NCI-H226 (cell line): ENCODE measurements at places on chromosomes 7 and 10.

DNA sequence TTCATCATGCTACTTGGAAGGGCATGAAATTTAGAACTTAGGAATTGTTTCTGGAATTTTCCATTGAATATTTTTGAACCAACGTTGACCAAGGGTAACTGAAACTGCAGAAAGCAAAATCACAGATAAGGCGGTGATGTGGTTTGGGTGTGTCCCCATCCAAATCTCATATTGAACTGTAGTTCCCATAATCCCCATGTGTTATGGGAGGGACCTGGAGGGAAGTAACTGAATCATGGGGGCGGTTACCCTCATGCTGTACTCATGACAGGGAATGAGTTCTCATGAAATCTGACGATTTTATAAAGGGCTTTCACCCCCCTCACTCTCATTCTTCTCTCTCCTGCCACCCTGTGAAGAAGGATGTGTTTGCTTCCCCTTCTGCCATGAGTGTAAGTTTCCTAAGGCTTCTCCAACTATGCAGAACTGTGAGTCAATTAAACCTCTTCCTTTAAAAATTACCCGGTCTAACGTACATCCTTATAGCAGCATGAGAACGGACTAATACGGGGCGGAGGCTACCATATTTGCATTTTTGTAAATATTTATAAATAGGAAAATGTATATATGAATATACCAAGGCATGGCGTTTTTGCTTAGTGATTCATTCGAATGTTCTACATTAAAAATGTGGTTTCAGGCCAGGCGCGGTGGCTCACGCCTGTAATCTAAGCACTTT, 12.4 kb downstream of the NMT2 start:
- peak; percentile 28 for DNase-seq

GRCh38 chr10:12564173-12564572, 214.8 kb downstream of the CAMK1D start:
- DNase-seq, result no peak

DNA sequence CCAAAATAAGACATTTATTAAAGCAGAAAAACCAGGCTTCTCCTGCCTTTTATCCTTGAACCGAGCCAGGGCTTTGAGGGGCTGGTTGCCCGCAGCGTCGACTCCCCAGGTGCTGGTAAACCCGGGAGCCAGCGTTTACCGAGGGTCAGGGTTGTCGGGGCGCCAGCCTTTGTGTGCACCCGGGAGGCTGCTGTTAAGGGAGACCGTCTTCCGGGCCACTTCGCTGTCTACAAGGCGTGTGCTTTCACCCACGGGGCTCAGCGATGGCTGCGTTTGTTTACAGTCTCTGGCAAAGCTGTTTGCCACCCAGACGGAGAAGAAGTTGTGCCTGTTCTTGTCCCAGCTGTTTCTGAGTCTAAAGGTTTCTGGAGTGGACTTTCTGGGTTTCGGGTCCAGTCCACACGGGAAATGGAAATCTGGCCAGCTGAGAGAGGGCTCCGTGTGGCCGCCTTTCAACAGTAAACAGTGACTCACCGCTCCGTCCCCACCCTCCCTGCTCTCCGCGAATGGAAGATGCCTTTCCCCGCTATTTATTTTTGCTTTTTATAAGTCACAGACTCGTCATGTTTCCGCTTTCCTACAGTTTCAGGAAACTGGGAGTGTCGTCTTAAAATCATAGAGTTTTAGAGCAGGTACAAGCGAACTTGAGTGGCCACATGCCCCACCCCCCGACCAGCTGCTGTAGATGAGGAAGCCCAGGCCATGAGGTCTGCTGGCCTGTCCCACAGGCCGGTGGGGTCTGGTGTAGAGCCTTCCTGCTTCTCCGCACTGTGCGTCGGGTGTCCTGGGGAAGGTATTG, 2.2 kb downstream of the MAFK start:
- peak; percentile 96 for DNase-seq

DNA sequence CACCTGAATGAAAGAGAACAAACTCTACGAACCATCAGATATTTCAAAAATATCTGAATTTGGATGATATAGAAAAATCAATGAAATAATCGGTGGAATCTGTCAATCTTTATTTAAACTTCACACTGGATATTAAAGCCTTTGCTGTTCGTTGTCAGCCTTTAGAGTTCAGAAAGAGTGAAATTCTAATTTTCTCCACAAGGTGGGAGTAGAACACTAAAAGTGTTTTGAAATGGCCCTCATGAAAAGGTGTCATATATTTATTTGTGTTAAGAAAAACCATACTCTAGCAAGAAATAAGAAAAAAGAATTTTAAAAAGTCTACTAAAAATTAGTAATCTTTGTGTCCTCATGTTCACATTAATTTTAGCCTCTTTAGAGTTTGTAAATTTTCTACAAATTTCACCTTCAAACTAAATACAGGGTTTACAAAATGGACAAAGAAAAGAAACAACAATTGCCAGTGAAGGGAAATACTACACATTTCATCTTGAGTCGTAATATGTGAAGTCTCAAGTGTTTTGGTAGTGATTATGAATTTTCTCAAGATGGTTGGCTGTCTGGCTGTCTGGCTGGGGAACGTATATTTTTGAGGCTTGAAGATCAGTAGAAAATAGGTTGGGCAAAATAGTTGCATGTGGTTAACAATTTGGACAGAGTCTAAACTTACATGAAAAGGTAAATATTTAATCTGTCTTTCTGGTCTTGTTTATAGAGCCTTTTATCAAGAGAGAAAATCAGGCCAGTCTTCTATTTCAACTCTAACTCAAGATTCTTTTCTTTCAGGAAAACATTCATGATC, 43.7 kb downstream of the DNAJB9 start:
- DNase-seq, result no peak

DNA sequence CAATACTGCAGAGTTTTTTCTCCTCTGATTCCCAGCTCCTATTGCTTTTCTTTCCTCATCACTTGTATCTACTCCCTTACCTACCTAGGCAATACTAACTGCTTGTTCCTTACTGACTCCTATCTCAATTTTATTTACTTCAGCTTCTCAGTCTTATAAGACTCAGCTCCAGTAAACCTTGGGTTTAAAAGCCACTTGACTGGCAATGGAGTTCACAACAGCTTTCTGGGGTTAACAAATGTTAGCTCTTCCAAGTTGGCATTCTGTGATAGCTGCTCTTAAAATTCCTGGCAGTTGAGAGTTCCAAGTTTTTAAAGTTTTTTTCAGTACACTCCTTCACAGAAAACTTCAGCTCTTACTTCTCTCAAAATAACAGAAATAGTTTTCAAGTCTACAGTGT, 14.2 kb downstream of the ATAD1 start:
- DNase-seq, result no peak

GRCh38 chr10:43202657-43203447, 64.0 kb downstream of the RASGEF1A start:
- DNase-seq, result peak; percentile 12

- no peak for DNase-seq
These were observed 291.8 kb downstream of the AHR start for GRCh38 chr7:17590221-17590620.

GRCh38 chr7:98879198-98879978, 1.1 kb downstream of the TRRAP start:
- DNase-seq, result no peak

GRCh38 chr7:155003092-155003375, at the start of gene PAXIP1:
Gene PAXIP1, minus strand, starts transcription at chr7:155003124. Its CDS starts 195 bp downstream, at chr7:155002929.
- no peak for DNase-seq

DNA sequence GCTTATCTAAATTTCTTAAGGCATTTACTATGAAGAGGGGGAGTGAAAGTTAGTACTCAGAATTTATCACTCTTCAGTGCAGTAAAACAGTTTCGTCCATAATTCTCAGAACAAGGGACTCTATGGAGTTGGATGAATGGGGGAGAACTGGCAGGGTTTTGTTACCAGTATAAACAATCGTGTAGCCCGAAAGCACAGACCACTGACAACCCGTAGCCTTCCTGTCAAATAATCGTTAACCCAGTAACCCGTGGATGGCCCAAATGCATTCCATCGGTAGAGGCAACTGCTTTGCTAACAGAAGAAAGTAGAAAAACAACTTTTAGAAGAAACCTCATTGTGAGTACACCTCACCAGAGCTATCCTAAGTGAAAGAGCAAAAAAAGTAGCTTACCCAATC, 583.9 kb downstream of the NXPH1 start:
- no peak for DNase-seq

DNA sequence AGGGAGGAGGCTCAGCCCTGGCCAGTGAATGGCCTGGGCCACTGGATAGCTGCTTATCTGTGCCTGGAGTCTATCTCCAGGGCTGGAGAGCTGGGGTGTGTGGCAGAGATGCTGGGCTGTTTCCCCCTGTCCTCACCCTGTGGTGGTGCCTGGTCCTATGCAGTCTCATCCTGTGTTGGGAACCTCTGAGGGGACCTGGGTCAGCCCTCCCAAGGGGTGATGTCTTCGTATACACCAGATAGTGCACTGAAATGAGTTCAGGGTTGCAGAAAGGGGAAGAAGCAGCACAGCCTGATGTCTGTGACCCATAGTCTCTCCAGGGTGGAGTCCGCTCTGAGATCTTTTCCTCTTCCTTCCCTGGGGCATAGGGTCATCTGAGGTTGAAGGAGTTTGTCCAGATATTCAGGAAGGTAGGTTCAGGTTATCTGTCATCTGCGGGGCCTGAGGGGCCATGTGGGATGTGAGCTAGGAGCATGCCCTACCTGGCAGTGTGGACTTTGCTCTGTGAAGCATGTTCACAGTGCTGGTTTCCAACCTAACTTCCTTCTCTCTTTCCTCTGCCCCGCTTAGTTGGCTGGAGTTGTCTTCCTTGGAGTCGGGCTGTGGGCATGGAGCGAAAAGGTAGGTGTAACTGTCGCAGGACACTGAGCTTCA, 33.4 kb upstream of the SH2D4B start:
- no peak for DNase-seq

DNA sequence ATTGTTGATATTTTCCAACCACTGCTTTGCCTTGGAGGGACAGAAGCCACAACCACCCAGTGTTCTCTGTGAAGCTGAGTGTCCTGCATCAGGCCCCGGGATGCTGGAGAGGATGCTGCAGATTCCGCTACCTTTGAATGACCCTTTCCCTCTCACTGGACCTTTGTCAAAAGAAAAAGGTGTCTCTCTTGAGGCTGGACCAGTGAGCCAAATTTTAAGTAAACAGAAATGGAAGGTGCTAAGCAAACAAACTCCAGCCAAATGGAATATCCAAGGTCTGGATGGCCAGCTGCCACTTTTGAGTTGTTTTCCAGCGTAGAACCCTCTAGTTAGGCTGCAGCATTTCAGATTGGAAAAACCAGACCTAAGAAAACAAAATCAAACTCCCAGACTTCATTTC, 145.5 kb downstream of the TRIL start:
- no peak for DNase-seq

DNA sequence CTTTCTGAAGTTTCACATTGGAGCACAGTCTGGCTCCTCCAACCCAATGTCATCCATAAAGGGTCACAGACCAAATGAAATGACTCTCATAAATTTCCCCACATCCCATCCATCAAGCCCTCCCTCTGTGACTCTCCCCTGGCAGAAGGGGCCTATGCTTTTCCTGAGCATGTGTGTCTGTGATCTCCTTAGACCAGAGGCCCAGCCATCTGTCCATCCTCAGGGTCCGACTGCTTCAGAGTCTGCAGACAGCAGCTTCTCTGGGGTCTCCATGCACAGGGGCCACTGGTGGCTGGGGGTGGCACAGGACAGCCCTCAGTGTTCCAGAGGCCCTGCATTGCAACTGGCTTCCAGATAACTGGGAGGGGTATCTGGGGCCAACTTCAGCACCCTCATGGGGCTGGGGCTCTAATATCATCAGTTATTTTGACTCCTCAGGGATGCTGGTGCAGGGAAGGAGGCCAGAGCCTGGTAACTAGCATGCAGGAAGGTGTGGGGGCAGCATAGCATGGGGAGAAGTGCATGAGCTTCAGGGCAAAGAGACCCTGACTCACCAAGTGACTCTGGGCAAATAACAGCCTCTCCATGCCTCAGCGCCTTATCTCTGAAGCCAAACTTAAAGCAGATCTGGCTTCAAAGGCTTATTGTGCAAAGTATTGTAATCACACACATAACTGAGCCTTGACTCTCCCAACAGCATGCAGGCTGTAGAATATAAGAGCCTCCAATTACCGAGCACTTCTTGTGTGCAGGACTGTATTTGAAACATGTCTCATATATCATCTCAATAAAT, 266.9 kb downstream of the GRID1 start:
- DNase-seq, result no peak

DNA sequence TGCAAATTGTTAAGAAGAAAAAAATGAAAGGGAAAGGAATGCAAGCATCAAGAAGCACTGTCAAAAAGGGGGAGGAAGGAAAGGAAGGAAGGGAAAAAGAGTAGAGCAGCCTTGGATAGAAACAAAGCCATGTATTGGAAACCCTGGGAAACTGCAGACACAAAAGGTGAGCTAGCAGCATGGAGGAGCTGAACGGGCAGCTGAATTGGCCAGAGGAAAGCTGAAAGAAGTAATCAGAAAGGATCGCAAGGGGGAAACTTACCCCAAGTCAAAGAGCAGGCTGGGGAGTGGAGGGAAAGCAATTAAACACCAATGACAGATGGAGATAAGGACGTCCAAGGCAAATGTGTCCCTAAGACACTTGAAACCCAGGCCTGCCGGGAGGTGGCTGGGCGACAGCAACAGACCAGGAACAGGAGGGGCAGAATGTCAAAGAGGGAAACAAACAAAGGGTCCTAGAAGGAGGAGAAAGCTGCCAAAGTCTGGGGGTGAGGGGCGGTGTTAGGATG, 93.8 kb upstream of the SVIL start:
- no peak for DNase-seq

GRCh38 chr7:55288070-55288824, 76.9 kb upstream of the LANCL2 start:
- no peak for DNase-seq

- DNase-seq, result no peak
These were observed 244.5 kb downstream of the GATA3 start for GRCh38 chr10:8298896-8299570.

GRCh38 chr7:142414135-142414534, 156.3 kb upstream of the PRSS58 start:
- DNase-seq, result no peak

DNA sequence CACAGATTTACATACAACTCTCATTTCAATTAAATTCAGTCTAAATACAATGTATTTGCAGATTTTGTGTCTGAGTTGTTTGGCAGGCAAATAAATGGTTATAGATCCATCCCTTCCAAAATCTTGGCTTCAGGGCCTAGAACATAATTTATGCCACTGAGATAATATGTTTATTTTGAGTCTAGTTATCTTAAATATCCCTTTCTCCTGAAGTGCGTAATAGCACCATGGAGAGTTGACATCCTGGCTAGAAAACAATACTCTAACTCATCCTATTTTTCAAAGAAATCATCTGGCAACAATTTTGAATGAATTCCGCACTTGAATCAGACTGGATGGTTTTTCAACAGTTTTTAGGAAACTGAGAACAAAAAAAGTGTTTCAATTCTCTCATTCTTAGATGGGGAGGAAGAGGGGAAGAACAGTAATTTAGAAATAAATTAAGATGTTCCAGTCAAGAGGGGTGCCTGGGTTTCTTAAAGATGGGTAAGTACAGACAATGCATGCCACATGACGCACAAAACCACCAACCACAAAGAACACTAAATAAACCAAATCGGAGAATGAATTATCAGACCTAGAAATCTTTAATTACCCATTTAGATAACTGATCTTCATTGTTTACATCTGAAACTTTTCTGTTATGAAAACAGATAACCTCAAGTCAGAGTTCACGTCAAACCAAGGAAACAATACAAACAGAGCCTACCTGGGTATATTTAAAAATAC, 228.7 kb upstream of the PTN start:
- no peak for DNase-seq

- no peak for DNase-seq
These were observed 233.8 kb upstream of the LYZL1 start for GRCh38 chr10:29055101-29055500.
